ENCODE measurements at places on chromosomes 2 and 18.

GRCh38 chr18:34809451-34810072, 99.5 kb downstream of the DTNA start:
- peaks cover 15% of the 10 kb centered on the region for H3K4me1 ChIP-seq
- DNase-seq = peak; percentile 83
- H3K4me3 ChIP-seq = no peak overlapping the region
- H3K27me3 ChIP-seq = no peaks in the 10 kb centered on the region

- H3K4me3 ChIP-seq = no peak overlapping the region
- no peaks in the 10 kb centered on the region for H3K4me1 ChIP-seq
- no peak overlapping the region for H3K27ac ChIP-seq
- no peaks in the 10 kb centered on the region for H3K27me3 ChIP-seq
- DNase-seq = no peak
- H3K36me3 ChIP-seq = no peaks in the 10 kb centered on the region
Observed at GRCh38 chr2:23207871-23208270, 177.1 kb upstream of the KLHL29 start.

GRCh38 chr2:100301881-100302584, 20.3 kb downstream of the LONRF2 start:
- no peaks in the 10 kb centered on the region for H3K27me3 ChIP-seq
- H3K4me1 ChIP-seq = no peaks in the 10 kb centered on the region
- no peak overlapping the region for H3K4me3 ChIP-seq
- H3K27ac ChIP-seq = no peak overlapping the region

DNA sequence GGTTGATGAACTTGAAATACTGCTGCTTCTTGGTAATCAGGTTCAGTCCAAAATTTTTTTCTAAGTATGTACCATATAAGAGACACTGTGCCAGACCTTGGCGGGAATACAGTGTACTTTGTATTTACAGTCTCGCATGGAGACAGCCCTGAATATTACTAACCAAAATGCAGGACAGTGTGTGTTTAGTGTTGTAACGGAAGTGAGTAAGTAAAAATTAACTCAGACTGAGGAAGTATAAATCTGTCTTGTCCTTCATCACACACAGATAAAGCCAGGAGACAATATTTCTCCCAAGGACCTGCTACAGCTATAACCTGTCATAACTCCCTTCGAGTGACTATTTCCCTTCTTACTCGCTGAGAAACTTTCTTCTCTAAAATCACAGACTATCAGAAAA, 76.9 kb downstream of the ACTR3 start:
- no peaks in the 10 kb centered on the region for H3K36me3 ChIP-seq
- H3K4me3 ChIP-seq = no peak overlapping the region
- no peak for DNase-seq
- peaks cover 9% of the 10 kb centered on the region for H3K4me1 ChIP-seq
- no peaks in the 10 kb centered on the region for H3K27me3 ChIP-seq
- H3K27ac ChIP-seq = no peak overlapping the region

GRCh38 chr2:134917360-134917865, 1.2 kb upstream of the CCNT2 start:
- peak overlapping the region; percentile 99 for H3K27ac ChIP-seq
- H3K4me3 ChIP-seq = peak overlapping the region; percentile 93
- H3K27me3 ChIP-seq = no peaks in the 10 kb centered on the region

DNA sequence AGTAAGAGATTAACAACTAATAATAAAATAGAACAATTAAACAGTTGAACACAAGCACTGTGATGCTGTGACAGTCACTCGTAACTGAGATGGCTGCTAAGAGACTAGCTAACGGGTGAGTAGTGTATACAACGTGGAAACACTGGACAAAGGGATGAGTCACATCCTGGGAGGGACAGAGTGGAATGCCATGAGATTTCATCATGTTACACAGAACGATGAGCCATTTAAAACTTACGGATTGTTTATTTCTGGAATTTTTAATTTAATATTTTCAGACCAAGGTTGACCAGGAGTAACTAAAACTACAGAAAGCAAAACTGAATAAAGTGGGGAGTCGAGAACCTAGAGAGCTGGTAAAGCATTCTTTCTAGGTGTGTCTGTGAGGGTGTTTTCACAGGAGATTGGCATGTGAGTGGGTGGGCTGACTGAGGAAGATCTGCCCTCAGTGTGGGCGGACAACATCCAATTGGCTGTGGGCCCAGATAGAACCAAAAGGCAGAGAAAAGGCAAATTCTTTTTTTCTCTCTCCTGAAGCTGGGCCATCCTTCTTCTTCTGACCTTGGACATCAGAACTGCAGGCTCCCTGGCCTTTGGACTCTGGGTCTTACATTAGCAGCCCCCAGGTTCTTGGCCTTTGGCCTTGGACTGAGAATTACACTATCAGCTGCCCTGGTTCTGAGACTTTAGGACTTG, 14.6 kb downstream of the TMSB10 start:
- no peaks in the 10 kb centered on the region for H3K36me3 ChIP-seq
- peak overlapping the region; percentile 84 for H3K27ac ChIP-seq
- H3K4me1 ChIP-seq = peaks cover 18% of the 10 kb centered on the region
- H3K4me3 ChIP-seq = peak overlapping the region; percentile 6

DNA sequence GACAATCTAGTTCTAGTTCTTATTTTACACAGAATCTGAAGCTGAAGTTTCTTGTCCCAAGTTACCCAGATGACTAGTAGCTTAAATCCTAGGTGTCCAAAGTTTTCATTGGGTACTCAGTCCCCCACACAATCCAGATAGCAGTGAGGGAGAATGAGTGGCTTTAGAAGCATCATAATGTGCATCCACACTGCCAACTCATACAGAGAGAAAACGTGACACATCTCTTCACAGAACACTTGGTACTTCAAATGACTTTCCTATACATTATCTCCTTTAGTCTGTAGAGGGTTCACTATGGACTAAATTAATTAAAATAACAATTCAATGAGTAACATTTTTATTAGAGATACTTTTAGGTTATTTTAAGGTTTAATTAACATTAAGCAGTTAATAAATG, 45.2 kb downstream of the STRADB start:
- H3K4me3 ChIP-seq = no peak overlapping the region
- H3K36me3 ChIP-seq = no peaks in the 10 kb centered on the region
- no peaks in the 10 kb centered on the region for H3K4me1 ChIP-seq
- no peak overlapping the region for H3K27ac ChIP-seq
- H3K27me3 ChIP-seq = no peaks in the 10 kb centered on the region
- no peak for DNase-seq

GRCh38 chr18:3722649-3723433, 272.9 kb downstream of the TGIF1 start:
- no peaks in the 10 kb centered on the region for H3K27me3 ChIP-seq
- no peak overlapping the region for H3K27ac ChIP-seq
- no peak overlapping the region for H3K4me3 ChIP-seq
- no peak for DNase-seq
- no peaks in the 10 kb centered on the region for H3K36me3 ChIP-seq

GRCh38 chr2:238313991-238314350, 6.3 kb upstream of the TRAF3IP1 start:
- no peaks in the 10 kb centered on the region for H3K27me3 ChIP-seq
- no peaks in the 10 kb centered on the region for H3K4me1 ChIP-seq
- H3K27ac ChIP-seq = no peak overlapping the region
- no peak for DNase-seq

DNA sequence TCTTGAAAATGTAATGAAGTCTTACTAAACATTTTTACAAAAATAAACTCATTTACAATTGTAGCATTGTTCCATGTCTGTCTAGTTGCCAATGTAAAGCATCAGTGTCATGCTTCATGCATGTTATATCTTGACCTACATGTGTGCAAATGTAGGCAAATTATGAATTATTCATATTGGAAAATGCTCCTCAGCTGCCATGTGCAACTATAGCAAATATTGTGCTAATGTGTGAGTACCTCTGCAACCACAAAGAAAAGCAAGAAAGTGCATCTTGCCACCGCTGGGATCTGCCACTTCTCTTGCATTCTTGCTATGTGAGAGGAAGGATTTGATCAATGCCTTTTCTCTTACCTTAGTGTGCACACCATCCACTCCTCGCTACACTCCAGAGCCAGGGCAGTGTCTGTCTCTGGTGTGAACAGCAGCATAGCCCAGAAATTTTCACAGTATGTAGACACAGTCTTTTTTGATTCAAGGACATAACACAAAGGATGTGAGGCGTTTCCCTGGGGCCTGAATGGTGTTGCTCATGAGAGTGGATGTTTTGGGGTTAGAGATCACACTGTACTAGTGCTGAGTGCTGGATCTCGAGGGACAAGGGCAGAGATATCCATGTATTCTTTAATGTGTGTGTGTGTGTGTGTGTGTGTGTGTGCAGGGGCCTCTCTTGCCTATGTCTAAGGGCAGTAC, 47.6 kb upstream of the HAAO start:
- H3K36me3 ChIP-seq = no peaks in the 10 kb centered on the region
- H3K4me1 ChIP-seq = peaks cover 42% of the 10 kb centered on the region
- DNase-seq = peak; percentile 47
- H3K27ac ChIP-seq = peak overlapping the region; percentile 43
- H3K4me3 ChIP-seq = no peak overlapping the region

- H3K4me1 ChIP-seq = peaks cover 46% of the 10 kb centered on the region
- H3K4me3 ChIP-seq = no peak overlapping the region
- H3K27ac ChIP-seq = no peak overlapping the region
- H3K36me3 ChIP-seq = no peaks in the 10 kb centered on the region
- no peak for DNase-seq
- no peaks in the 10 kb centered on the region for H3K27me3 ChIP-seq
Observed at GRCh38 chr18:62788876-62789275, 73.5 kb downstream of the PHLPP1 start.

GRCh38 chr2:75598589-75599155, 37.9 kb upstream of the EVA1A start:
- H3K4me3 ChIP-seq = no peak overlapping the region
- DNase-seq = no peak
- H3K4me1 ChIP-seq = no peaks in the 10 kb centered on the region
- H3K36me3 ChIP-seq = no peaks in the 10 kb centered on the region

DNA sequence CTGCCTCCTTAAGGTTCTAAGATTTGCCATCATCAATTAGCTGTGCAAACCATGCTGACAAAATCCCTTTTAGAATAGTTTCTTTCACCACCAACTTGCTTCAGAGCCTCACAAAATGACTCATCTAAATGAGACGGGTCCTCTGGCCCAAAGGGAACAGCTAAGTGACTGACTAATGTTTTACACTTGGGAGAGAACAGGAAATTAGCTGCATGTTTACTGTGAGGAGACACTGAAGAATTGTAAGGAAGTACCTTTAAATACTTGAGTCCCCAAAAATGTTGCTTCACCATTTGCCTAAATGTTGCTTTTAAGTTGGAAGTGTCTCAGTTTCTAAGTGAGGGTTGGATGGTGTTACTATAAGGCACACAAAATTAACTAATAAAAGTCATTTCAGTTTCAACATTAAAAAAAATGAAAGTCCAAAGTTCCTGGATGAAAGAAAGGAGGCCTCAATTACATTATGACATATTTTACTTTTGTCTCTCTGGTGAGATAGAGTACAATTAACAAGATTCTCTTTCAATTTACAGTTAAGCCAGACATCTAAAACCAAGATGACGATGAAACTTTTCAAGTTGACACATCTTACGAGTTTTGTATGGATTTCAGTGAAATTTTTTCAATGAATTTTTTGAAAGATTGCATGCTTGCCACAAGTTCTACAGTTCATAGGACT, 229.1 kb upstream of the FN1 start:
- no peaks in the 10 kb centered on the region for H3K36me3 ChIP-seq
- no peaks in the 10 kb centered on the region for H3K27me3 ChIP-seq
- H3K4me3 ChIP-seq = no peak overlapping the region

DNA sequence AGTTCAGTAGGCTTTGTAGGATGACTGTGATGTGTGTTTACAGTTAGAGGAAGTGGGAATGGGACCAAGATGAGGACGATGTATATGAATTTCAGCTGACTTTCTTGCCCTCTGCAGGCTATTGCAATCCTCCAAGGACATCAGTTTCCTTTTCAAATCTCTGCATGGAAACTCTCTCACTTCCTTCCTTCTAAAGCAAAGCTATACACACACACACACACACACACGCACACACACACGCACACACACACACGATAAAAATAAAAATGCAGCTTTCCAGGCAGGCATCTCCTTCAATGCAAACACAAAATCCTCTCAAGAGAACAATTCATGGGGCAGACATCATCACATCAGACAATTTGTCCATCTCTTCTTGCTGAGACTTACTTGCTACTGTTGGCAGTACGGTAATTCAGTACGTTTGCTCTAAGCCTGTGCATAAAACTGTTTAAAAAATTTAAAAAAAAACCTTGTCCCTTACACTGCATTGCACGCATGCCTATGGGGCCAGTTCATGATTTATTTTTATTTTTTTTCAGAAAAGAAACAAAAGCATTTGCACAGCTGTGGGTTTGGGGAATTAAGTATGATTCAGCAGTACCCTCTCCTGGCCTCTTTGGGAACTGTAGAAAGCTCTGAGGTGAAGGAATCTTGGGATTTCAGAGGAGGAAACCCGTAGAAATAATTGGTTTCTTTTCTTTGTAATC, 27.1 kb upstream of the ICOS start:
- H3K27me3 ChIP-seq = no peaks in the 10 kb centered on the region
- H3K4me1 ChIP-seq = peaks cover 14% of the 10 kb centered on the region
- H3K27ac ChIP-seq = peak overlapping the region; percentile 11
- no peaks in the 10 kb centered on the region for H3K36me3 ChIP-seq

- no peaks in the 10 kb centered on the region for H3K4me1 ChIP-seq
- H3K27me3 ChIP-seq = no peaks in the 10 kb centered on the region
- H3K36me3 ChIP-seq = no peaks in the 10 kb centered on the region
Observed at GRCh38 chr2:143133783-143134182, 4.6 kb downstream of the ARHGAP15 start.

DNA sequence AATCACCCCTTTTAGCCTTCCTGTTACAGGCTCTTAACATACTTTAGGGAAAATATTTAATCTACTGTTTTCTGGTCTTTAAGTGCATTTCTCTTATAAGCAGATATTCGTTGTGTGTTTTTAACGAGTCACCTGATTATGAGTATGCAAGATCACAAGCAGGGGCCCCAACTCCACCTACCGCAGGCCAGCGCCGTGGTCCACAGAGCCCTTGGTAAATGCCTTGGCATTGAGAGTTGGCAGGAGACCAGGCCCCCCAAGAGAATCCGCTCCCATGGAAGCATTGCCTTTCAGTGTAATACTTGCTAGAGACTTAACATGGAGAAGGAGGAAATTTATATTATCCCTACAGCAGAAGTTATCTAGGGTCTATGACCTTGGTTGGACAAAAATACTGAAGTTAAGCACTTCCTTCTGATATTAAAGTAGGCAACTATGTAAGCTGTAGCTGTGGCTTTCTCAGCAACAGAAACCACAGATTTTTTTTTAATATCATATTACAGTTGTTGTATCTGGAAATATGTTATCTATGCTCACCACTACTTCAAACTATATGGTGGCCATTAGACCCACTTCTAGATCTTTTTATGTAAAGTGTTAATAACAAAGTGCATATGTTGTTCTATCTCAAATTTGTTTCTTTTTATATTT, 241.8 kb upstream of the MGAT5 start:
- no peak for DNase-seq
- H3K36me3 ChIP-seq = no peaks in the 10 kb centered on the region
- no peak overlapping the region for H3K4me3 ChIP-seq
- no peaks in the 10 kb centered on the region for H3K4me1 ChIP-seq
- no peak overlapping the region for H3K27ac ChIP-seq

GRCh38 chr2:56184500-56185011, 766 bp downstream of the CCDC85A start:
- peak overlapping the region; percentile 78 for H3K4me3 ChIP-seq
- peak; percentile 62 for DNase-seq
- no peaks in the 10 kb centered on the region for H3K36me3 ChIP-seq
- peaks cover 29% of the 10 kb centered on the region for H3K4me1 ChIP-seq

- peaks cover 4% of the 10 kb centered on the region for H3K4me1 ChIP-seq
- no peak for DNase-seq
- H3K27me3 ChIP-seq = no peaks in the 10 kb centered on the region
- no peaks in the 10 kb centered on the region for H3K36me3 ChIP-seq
Observed at GRCh38 chr2:179818546-179818945, 42.9 kb downstream of the ZNF385B start.

- no peaks in the 10 kb centered on the region for H3K27me3 ChIP-seq
- H3K4me3 ChIP-seq = no peak overlapping the region
- no peak overlapping the region for H3K27ac ChIP-seq
- DNase-seq = no peak
- no peaks in the 10 kb centered on the region for H3K36me3 ChIP-seq
Observed at GRCh38 chr2:43185146-43185545, 41.3 kb downstream of the ZFP36L2 start.

Data from suprapubic skin (tissue), 4 donors.